ENCODE measurements at places on chromosomes 5 and 9.

DNA sequence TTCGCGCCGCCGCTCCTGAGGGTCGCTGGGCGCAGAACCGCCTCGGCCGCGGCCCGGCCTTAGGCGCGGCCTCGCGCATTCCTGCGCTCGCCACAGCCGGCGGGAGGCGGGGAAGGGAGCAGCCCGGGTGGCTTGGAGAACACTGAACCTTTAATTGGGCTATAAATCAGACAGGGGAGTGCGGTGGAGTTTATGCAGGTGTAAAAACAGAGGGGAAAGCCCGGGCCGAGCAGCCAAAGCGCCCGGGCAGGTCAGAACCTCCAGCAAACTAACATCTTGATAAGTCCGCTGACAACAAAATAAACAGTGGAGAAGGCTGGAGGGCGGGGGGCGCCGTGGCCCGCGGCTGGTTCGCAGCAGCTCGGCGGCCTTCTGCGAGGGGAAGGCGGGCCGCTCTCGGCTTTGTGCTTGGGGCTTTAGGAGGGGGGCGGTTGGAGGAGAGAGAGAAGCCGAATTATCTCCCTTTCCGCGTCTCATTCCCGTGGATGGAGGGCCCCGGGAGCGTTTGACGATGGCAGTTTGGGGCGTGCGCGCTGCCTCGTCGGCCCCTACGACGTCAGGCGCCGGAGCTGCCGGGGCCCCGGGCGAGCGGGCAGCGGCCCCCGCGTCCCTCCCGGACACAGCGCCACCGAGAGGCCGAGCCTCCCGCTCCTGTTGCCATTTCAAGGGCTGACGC lies 11.3 kb downstream of the FOXD1 start:
- no peak for DNase-seq

DNA sequence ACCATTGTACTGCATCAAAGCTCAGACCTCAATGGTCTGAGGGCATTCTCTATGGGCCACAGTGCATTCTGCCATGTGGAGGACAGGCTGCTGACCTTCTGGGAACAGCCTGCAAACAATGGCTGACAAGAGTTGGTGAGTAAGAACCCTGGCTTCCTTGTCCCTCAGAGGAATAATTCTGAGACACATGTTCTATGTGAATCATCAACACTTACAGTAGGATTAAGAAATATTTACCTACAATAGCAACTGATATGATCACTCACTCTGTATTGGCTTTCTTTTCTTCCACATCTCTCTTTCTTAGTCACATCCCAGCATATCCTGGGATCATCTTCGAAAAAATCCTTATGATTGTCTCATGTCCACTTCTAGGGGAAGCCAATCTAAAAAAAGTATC lies 306.5 kb upstream of the ITGA1 start:
- DNase-seq = no peak

DNA sequence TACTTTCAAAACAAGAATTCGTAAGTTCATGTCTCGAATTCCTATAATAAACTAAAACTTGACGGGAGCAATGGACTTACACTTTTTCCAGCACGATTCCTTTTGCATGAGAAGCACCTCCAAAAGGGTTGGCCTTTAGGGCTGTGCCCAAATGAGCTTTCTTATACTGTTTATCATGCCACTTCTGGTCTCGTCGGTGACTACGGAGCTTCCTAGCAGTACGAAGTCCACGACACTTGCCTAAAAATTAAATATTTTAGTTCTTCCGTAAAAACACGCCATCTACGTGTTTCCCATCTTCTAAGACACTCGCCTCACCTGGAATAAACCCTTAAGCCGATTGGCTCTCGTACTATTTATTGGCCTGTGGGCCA lies 554 bp downstream of the RPS23 start:
- no peak for DNase-seq

- DNase-seq = no peak
These were observed 70.8 kb upstream of the STARD4 start for GRCh38 chr5:111582993-111583601.

- DNase-seq = no peak
These were observed 351.0 kb downstream of the PRELID2 start for GRCh38 chr5:145484158-145484557.

- no peak for DNase-seq
These were observed 219.9 kb upstream of the NFIL3 start for GRCh38 chr9:91643481-91644077.

DNA sequence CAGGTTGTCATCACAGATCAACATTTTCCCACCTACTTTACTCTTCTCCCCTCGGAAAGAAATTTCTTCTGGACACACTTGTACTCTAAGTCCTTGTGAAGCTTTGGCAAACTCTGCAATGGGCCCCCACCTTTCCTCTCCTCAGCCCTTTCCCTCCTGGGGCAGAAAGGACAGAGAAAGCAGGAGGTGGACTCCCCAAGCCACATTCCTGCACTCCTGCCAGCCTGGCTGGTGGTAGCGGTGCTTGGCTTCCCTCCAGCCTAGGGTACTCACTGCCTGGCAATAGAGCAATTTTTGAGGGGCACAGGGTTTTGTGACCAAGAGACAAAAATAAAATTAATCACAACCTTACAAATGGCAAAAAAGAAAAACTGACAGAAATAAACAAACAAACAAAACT lies 451.4 kb downstream of the ZSWIM6 start:
- no peak for DNase-seq

GRCh38 chr5:98428806-98429205 lies 344.7 kb upstream of the RGMB start:
- DNase-seq = no peak

DNA sequence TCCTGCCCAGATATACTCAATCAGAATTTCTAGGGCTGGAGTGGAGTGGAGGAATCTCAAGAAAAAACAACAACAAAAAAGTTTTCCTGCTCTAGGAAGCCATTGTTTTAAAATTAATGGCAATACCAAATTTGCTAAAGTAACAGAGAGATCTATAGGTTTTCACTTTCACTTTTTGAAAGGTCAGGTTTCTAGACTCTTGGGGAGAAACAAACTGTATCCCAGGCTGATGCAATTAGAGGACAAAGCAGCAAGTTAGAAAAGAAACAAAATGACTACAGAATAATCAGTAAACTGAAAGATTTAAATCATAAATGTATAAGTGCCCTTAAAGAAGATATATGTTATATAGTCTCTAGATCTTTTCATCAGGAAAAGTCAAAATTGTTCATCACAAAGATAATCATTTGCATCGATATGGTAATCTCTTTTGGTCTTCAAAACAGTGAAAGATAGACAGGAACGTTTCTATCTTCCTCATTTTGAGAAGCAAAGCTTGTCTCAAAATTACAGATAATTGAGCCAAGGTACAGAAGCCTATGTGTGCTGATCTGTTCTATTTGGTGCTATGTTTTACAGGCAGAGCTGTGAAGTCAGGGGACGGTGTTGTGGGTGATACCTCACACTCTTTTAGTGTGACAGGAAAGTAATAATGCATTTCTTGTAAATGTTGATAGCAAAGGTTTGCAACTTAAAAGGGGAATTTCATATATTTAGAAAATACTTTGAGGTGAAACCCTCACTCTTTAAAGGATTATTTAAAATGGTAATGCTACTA lies 1746.6 kb upstream of the C9orf72 start:
- no peak for DNase-seq

GRCh38 chr5:2217219-2217618 lies 334.5 kb upstream of the IRX4 start:
- no peak for DNase-seq

- no peak for DNase-seq
These were observed 95.7 kb downstream of the ACTBL2 start for GRCh38 chr5:57386958-57387357.
